NCI-H460 (cell line): ENCODE measurements at places on chromosomes 3 and 15.

DNA sequence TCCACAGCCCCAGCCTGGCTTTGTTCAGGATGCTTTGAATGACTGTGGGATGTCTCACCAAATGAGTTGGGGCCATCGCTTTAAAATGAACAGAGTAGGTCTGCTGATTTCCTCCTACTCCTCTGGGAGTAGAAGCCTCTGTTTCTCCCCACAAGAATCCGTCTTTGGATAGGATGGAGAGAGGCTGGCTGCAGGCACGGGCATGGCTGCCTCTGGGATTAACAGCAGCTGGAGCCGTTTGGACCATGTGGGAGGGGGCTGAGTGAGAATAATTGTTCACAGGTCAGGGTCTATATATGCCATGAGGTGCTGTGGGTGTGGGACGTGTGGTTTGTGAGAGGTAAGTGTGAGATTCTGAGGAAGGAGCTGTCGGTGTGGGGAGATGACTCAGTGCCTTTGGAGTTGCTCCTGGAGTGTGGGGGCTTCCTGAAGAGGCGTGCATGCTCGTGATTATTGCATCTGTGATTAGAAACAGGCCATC lies 48.0 kb upstream of the APEH start:
- no peak for DNase-seq

GRCh38 chr3:171838218-171838720 lies 4.9 kb upstream of the TMEM212 start:
- peak; percentile 43 for DNase-seq

DNA sequence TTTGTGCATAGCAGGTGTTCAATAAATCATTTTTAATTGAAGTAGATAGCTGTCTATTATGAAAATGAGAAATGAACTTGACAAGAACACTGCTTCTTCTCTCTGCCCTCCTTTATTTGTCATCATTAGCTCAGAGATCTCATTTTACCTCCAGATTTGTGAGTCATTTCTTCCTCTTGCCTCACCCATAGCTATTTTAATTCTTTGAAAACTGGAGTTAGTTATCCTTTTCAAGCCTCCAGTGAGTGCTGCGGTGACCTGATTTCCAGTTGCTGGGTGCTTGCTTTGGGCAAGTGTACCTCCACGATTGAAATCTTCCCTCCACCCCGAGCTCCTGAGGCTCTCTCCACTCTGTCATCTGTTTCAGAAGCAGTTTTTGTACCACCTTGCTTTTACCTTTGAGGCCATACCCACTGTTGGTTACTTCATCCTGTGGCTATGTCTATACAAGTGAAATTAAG lies 114.6 kb downstream of the NFKBIZ start:
- no peak for DNase-seq

- DNase-seq: no peak
Observed at GRCh38 chr3:119628816-119629445, 31.2 kb downstream of the PLA1A start.

DNA sequence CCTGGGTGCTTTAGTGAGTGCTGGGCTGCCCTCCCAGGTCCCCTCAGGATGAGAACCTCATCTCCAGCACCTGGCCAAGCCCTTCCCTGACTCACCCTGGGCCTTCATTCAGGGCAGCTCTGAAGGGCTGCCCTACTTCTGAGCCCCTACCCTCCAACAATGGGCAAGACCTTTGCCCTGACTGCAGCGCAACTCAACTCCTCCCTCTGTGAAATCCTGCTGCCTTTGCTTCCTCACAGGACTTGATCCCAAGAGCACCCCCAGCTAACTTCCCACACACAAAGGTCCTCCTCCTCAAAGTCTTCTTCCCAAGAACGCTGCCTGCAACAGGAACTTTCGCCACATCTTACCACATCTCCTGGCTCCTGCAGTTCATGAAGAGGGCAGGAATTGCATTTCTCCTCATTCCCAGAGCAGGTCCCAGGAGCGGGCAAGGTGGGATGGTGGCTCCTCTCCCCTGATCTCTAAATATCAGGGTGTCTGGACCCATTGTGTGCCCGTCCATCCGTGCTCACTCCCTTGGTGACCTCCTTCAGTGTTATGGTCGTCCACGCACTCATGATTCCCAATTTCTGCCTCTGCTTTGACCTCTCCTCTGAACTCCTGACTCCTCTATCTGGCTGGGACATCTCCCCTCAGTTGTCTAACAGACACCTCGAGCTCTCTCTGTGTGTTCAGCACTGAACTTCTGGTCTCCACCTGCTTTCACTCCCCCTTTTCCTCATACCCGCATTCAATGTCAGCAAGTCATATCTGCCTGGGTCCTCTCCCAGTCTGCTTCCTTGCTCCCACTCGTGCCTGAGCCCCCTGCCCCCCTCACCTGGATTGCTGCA lies 4.5 kb upstream of the SSUH2 start:
- no peak for DNase-seq

DNA sequence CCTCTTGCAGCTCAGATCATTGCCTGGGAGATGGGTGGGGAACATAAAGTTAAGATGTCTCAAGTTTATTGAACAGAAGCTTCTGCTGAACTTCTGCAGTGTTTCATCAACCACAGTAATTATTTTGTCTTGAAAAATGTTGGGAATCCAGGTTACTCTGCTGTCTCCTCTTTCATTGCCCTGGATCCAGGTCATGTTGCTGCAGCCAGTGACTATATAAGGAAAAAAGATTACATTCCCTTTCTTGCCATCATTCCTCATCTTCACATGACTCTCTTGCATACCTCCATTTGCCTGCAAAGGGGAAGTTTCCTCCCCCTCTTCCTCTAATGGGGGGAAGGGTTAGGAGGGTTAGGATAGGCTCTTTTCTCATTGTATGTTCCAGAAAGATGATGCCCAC lies 15.1 kb downstream of the GMNC start:
- DNase-seq: no peak

DNA sequence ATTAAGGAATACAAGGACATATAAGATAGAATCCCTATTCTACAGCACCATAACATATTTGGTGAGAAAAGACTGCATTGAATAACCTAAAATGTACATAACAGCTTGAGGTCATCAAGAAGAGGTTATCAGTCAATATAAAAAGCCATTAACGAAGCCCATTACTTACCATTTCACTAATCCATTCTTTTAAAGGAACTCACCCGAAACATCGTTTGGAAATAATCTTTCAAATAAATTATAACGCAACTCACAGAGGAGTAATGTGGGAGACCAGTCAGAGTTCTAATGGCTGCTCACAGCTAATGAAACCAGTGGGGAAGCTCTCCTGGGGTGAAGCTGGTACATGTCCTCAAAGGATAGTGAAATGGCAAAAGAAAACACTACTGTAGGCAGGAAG lies 188.4 kb downstream of the TBC1D5 start:
- DNase-seq: no peak

DNA sequence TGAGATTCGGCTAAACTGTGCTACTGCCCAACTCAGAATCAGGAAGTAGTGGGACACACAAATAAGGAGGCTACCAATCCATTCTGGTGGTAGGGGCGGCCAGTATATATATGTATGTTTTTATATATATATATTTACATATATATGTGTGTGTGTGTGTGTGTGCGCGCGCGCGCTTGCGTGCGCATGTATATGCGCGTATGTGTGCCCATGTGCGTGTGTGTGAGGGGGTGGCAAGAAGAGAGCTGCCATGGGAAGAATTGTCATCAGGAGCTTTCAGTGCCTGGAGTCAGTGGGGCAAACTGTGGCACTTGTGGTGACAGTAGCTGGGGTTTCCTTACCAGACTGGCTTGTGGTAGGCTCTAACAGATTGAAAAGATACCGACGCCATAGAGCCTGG lies 26.5 kb downstream of the GXYLT2 start:
- no peak for DNase-seq

- no peak for DNase-seq
Observed at GRCh38 chr3:158407844-158408517, 163.0 kb upstream of the MLF1 start.

GRCh38 chr15:69298697-69299441 lies at the start of gene PAQR5:
PAQR5 (plus strand) TSS chr15:69298912; CDS start chr15:69360081, 61,169 bp downstream.
- DNase-seq: no peak

DNA sequence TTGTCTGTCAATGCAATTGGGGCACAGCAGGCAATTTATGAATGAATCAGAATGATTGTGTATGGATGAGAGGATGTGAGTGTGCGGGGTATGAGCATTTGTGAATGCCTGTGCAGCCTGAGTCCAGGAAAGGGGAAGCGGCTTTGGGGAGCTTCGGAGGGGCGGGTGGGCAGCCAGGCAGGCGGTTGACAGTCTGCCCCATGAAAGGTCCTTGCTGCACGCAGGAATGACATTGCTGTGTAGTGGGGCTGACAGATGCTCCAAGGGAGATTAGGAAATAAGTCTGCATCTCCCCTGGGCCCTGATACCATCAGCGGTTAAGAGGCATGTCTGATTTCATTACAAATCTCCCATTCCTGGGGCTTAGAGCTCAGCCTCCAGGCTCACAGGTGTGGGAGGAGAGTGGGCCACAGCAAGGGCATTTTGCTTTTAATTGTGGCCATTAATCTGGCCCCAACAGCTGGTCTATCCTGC lies 26.4 kb upstream of the TSPAN3 start:
- DNase-seq: no peak

DNA sequence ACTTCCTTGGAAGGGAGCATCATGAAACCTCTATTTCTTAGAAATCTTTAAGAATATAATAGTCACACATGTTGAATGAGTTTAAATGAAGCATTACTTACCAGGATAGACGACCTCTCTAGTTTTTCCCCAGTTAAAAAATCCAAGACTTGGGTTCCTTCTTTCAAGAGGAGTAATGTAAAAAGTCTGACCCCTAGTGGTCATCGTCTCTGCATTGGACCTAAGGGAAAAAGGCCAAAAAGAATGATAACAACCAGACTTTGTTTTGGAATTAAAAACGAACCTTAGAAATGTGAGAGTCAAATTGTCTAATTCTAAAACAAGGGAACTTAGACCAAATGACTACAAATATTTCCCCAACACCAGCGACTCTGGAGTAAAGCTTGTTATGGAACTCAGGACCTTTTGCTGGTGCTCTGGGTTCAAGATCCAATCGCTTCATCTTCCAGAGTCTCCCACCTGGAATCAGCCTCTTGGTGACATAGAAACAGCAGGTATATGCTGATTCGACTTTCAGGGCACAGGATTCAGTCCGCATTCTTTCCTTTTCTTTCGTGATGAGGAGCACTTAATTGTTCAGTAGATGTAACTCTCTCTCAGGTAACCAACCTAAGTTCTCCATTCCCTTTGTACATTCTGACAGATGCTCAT lies 214.8 kb upstream of the TPRG1 start:
- DNase-seq: peak; percentile 37

DNA sequence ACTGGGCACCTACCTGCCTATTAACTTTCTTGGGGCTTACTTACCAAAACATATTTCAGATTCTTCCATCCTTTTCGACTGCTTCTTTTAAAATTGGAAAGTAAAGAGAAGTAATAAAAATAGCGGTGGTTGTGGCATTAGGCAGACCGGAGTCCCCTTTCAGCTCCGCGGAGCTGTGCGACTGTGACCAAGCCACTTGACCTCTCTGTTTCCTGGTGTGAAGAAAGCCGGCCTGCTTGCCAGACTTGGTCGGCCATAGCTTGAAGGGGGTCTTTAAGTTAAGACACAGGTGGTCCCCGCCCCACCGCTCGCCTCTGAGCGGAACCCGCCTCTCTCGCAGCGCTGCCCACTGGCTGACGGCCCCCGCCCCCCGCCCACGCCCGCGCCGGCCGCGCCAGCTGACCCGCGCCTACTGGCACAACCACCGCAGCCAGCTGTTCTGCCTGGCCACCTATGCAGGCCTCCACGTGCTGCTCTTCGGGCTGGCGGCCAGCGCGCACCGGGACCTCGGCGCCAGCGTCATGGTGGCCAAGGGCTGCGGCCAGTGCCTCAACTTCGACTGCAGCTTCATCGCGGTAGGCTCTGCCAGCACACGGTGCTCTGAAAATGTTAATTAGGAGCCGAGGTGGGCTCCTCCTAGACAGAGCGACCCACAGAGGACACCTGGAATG lies 18.3 kb downstream of the NOX5 start:
- DNase-seq: no peak

- no peak for DNase-seq
Observed at GRCh38 chr3:101638261-101638745, 38.6 kb downstream of the ZBTB11 start.

DNA sequence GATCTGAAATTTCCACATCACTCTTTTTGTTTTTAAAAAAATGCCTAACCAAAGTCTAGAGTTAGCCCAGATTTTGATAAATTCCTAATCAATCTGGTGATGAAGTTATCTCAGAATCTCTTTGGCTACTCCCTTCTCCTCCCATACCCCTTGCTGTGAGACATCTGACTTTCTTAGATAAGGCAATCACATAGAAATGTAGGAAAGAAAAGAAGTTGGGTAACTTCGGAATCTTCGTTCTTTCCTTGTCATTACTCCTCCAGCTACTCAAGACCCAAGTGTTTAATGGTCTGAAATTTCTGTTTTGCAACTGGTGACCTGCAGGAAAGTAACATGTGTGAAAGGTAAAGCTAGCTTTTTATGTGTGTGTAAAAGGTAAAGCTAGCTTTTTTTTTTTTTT lies 37.8 kb downstream of the MYL3 start:
- no peak for DNase-seq

GRCh38 chr3:24387000-24387399 lies 107.7 kb downstream of the THRB start:
- DNase-seq: no peak

DNA sequence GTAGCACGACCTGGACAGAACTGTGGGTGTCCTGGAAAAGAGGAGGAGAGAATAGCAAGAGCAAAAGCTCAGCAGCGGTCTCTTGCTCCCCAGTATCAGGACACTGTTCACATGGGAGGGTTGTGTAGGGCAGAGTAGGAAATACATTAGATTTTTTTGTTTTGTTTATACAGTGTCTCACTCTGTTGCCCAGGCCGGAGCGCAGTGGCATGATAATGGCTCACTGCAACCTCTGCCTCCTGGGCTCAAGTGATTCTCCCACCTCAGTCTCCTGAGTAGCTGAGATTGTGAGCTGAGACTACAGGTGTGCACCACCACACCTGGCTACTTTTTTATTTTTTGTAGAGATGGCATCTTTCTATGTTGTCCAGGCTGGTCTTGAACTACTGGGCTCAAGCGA lies 53.3 kb downstream of the FNDC3B start:
- no peak for DNase-seq

- no peak for DNase-seq
Observed at GRCh38 chr15:74890665-74890960, 771 bp downstream of the MPI start.

- no peak for DNase-seq
Observed at GRCh38 chr3:114586119-114586518, 292.3 kb downstream of the TIGIT start.
